ENCODE measurements at places on chromosomes 6 and 20.

GRCh38 chr6:109892451-109893435, 85.4 kb upstream of the GPR6 start:
- no peak for DNase-seq

- DNase-seq, result no peak
Observed at GRCh38 chr6:8321671-8322404, 113.5 kb downstream of the SLC35B3 start.

DNA sequence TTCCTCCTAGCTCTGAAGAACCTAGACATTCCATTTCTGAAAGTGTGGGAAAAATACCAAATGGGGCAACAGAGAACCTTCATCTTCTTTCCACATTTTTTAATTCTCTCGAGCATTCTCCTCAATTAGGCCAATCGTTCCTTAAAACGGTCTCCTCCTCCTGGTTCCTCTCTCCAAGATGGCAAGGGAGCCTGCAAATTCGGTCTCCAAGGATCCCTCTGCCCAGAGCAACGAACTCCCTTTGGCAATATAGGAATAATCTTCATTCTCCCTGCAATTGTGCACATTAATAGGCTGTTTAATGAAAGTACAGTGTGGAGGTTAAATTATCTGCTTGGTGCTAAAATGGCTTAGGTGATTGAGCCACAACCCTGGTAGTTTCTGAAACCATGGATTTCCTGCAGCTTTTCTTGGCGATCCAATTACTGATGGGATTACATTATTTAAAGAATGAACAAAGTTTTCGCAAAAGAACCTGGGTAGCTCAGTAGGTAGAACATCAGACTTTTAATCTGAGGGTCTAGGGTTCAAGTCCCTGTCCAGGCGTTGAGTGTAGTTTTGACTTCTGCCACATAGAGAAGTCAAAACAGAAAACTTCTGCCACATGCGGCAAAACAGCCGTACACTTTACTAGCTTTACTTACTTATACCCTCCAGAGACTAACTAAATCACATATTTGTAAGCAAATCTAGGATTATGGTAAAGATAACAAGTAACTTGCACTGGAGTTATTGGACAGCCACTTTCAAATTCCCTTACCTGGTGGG, 102.9 kb upstream of the ZNF184 start:
- no peak for DNase-seq

- DNase-seq, result no peak
Observed at GRCh38 chr20:57939499-57939898, 229.7 kb upstream of the PMEPA1 start.

DNA sequence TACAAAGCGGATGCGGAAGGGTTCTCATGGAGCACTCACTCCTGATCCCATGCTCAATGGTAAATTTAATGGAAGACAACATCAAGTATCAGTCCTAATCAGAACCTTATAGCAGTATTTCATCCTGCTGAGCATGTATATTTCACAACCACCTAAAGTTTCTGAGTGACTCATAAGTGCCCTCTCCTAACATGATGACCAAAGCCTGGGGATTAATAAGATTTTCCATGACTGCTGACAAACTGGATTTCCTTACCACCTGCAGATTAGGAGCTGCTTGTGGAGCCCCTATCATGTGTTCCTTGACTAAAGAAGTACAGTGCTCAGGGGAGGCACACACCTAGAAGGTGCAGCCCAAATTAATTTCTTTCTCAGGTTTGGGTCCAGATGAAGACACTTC, 112.8 kb downstream of the INSM1 start:
- DNase-seq, result no peak

DNA sequence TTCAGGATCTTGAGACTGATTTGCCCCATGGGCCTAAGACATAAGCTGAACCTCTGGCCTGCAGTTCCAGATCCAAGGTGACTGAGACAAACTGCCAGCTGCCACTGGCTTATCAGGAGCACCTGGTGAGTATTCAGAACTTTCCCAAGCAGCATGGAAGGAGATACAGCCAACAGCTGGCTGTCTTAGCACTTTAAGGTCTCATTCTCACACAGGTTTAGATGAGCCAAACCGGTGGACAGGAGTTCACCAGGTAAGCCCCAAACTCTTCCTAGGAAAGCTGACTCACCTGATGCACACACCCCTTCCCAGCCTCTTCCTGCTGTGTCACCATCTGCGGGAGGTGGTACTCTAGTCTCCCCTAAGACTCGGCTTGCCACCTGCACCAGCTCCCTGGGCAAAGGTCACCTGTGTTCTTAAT, at the start of gene BANF2:
Gene BANF2, plus strand, starts transcription at position 36 of the 421 bp plus-strand sequence. CDS start 25,060 bp downstream, outside the sequence.
- no peak for DNase-seq

DNA sequence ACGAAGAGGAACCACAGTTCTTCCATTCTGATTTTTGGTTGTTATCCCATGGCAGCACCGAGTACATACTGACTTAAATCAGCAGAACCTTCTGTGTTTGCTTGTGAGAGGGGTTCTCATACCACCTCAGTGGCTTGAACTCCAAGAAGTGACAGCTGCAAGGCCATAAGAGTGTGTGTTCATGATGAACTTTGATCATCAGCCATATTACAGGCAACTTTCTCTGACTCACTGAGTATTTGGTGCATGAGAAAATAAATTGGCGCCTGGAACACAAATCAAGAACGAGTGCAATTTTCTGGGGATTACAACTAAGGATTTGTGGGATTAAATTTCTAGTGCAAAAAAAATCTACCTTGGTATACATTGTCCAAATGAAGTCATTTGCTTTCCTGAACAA, 68.9 kb downstream of the CYP39A1 start:
- DNase-seq, result no peak

DNA sequence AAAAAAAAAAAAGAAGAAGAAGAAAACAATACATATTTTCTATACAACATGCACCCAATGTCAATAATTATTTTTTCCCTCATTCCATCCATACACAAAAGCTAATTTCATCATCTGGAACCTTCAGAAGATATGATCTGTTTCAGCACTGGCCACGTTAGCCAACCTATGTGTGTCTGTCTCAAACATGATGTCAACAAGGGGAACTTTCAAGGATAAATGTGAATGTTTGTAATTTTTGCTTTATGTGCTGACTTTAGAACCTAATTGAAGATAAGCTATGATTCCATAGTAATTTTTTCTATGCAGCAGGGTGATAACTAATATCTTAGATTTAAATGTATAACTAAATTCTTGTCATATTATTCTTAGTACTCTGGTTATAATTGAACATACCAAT, 37.9 kb downstream of the IPCEF1 start:
- no peak for DNase-seq

DNA sequence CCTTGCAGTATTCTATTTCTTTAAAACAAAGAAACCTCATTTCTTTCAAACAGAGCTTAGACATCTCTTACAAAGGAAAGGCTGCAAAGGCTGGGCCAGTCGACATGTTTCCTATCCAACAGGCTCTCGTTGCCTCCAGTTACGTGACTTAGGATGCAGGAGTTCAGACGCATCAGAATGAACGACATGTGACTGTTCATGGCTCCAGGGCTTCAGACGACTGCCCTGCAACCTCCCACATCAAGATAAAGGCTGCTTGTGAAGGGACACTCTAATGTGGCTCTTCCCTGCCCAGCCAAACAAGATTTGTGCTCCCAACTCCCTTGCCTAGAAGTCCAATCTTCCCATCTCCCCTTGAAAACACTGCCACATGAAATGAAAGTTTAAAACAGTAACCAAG, 14.3 kb upstream of the NEDD9 start:
- no peak for DNase-seq

GRCh38 chr20:38113401-38114325, 51.4 kb downstream of the TGM2 start:
- DNase-seq, result no peak

- no peak for DNase-seq
Observed at GRCh38 chr6:57302477-57302876, 15.0 kb upstream of the PRIM2 start.

DNA sequence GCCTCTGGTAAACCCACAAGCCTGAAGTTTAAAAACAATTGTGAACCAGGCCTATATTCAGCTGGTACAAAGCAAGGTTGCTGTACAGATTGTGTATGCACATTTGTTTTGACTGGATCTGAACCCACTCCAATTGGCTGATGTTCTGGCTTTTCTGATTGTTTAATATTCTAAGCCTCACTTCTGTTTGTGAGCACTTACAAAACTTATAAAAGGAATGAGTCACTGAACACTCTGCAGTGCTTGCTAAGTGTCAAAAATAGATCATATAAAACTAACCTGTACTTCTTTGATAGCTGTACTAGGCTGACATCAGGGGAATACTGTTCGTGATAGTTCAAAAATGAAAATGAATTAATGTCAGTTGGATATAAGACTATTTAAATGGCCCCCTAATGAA, 12.1 kb downstream of the COL21A1 start:
- no peak for DNase-seq

DNA sequence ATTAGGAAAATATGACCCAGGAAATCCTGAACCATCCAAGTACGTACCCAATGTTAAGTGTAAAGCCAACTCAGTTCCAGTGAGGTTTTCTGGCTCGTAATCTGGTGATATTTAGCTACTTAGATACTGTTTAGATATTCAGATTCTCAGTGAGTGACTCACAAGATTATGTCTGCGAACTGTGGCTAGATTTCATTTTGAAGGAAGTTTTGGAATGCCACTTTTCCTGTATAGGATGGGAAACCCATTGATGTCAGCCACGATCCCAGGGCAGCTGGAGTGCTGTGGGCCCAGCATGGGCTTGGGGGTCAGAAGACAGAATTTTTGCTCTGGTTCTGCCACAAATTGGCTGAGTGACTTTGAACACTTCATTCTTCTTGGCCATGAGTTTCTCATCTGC, 76.3 kb downstream of the TMEM170B start:
- no peak for DNase-seq

GRCh38 chr6:84554706-84555105, 209.7 kb downstream of the TBX18 start:
- DNase-seq, result no peak

- no peak for DNase-seq
Observed at GRCh38 chr6:121539439-121539838, 104.0 kb downstream of the GJA1 start.

DNA sequence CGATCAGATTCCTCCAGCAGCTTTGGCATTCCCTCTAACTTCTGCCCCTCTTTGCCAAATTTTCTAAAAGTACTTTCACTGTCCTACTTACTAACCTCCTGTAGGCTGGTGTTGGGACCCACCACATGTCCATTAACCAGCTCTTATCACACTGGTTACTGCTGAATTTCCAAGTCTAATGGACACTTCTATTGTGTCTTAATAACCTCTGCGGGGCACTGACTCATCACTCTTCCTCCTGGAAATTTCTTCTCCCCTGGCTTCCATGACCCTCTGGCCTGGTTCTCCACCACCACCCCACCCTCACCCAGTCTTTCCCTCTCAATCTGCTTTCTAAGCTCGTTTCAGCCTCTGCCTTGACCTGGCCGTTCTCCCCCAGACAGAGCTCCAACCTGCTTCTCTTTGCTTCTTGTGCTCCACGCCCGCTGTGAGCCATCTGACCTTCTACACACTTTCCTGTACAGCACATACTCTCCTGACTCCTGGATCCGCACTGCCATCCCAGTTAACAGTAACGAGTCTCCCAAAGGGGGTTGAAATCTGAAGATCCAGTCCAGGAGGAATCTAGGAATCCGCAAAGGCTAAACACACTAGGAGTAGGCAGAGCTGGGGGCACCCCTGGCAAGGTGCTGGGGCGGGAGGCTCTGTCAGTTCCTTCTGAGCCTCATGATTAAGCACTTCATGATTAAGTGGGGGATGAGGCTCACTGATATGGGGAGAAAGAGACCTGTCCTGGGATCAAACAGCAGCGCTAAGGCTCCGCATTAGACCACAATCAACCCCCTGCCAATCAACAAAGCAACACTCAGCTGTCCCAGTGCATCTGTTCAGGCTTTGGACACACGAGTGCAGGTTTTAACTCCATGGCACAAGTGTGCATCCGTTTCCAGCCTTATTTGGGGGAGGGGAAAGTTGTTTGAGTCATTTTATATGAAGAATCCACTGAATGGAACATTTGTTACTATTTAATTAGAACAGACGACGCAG, 146.3 kb downstream of the LY86 start:
- no peak for DNase-seq

- no peak for DNase-seq
Observed at GRCh38 chr20:50618537-50618936, 72.8 kb downstream of the RIPOR3 start.

DNA sequence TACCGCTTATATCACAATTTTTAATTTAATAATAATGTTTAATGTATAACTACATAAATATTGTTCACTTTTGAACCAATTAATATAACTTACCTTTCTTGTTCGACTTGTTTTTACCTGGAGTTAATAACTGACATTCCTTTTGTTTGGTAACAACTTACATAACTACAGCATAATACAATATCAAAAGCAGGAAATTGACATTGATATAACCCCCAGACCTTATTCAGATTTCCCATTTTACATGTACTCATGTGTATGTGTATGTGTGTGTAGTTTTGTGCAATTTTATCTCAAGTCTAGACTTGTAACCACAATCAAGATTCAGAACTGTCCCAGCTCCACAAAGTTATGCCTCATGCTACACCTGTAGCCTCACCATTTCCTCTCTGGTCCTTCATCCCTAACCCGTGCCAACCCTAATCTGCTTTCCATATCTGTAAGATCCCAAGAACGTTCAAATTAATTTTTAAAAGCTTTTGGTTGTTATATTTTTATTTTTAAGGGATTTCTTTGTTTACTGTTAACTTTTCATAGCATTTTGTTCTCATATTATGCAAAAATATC, 190.6 kb downstream of the MANEA start:
- no peak for DNase-seq

- DNase-seq, result peak; percentile 36
Observed at GRCh38 chr20:38674092-38674764, 50.1 kb upstream of the SLC32A1 start.

DNA sequence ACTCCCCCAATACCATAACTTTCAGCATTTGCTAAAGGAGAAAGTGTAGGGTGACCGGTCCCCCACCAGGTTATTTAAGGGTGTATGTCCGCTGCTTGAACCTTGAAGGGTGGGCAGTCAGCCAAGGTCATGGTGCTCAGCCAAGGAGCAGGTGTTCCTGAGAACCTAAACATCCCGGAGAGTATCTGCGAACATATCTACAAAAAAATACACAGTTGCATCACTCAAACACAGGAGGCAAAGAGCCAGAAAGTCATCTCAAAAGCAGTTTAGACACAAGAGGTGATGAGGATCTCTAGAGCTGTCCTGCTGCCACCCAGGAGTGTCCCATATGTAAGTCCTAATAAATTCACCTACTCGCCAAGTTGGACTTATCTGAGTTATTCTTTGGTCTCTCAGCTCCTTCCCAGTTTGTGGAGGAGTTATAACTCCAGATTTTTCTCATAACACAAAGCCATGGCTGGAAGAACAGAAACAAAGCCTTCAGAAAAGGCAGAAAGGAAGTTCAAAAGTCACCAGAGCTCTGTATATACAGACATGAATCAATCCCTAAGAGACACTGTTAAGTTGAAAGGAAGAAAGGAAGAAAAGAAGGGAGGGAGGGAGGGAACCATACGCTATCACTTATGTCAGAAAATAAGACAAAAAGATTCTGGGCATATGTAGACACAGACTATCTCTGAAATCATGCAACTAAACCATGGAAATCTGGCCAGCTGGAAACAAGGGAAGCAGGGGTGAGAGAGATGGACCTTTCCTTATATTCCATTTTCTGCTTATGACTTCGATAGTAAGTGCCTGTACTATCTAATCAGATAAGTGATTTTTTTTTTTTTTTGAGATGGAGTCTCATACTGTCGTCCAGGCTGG, 11.3 kb downstream of the MBOAT1 start:
- DNase-seq, result no peak
